ENCODE measurements at places on chromosomes 6 and 20.

- DNase-seq, result no peak
These were observed 478.4 kb upstream of the SOX4 start for GRCh38 chr6:21115111-21115510.

- no peak for DNase-seq
These were observed 25.4 kb downstream of the SLC17A9 start for GRCh38 chr20:62977613-62978560.

- no peak for DNase-seq
These were observed 74.8 kb upstream of the PLN start for GRCh38 chr6:118473266-118473665.

DNA sequence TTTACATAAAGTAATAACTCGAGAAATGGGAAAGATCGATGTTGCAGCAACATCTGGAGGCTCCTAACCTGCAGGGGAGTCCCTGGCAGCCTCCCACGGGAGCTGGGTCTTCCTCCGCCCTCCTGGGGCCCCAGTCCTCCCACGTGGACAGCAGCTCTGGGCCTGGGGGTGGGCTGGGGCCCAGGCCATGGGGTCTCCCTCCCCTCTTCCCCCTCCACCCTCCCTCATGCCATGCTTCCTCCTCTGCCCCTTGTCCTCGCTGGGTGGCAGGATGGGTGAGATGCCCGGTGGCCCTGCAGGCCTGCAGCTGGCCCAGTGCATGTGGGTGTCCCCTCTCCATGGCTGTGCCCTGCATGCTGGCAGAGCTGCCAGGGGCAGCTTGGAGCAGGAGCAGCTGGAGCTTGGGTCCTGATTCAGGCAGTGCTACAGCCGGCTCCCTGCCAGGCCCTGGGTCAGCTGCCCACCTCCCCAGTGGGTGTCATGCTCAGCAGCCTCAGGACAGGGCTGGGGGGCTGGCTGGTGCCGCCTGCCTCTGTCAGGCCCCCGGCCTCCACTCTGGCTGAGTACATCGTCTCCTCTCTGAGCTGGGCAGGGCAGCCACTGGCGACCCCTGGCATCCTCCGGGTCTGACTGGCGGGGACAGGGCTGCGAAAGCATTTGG, 48.9 kb upstream of the BHLHE23 start:
- DNase-seq, result peak; percentile 34

DNA sequence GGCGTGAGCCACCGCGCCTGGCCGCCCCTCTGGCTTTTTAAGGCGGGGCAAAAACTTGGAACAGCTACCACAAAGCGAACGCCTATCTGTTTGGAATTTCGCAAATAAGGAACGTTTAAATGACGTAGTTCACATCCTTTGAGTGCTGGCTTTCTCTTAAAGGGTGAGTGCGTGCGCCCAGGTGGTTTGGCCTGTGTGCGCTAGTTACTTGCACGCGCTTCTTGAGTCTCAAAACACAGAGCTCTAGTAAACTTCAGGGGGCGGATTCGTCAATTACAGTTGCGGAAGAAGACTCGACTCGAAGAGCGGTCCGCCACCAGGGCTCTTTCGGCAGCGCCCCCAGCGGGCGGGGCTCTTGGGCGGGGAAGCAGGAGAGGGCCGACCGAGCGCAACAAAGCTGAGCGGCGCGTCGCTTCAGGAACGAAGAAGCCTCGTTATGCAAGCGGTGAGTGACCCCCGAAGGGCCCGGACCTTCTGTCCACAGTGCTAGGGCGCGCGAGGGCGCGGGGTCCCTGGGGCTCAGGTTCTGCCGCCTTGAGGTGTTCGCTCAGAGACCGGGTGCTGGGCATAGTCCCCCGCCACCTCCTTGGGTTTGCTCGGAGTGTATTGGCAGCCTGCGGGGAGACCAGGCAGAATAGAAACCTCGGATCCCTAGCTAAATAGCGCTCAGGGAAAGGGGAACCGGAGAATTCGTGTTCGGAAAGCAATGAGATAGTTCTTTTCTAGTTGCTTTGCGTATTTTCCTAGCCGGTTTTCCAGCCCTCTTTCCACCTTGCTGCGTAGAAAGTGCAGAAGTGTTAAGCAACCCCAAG, at the start of gene SYCP2L:
TSS of gene SYCP2L (plus strand) at position 362 of the 812 bp plus-strand sequence. CDS start at position 437, 75 bp downstream.
- DNase-seq, result peak; percentile 57

DNA sequence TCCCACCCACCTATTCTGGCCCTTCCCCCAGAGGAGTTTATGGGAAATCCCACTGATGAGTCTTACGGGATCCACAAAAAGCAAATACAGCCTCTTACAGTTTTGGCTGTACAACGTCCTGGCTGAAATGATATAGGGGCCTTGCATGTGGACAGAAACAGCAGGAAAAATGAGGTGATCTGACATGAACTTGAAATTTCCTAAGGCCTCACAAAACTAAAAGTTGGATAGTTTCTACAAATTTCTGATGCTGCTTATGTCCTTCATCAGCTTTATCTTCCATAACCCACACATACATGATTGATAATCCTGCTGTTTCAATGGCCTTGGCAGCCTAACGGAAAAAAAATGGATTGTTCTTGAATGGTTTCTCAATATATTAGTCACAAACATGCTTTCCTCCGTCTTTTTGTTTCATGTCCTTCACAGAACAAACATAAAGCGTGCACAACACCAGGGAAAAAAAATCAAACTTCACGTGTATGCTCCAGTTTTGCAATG, 118.8 kb downstream of the BMP5 start:
- DNase-seq, result no peak

DNA sequence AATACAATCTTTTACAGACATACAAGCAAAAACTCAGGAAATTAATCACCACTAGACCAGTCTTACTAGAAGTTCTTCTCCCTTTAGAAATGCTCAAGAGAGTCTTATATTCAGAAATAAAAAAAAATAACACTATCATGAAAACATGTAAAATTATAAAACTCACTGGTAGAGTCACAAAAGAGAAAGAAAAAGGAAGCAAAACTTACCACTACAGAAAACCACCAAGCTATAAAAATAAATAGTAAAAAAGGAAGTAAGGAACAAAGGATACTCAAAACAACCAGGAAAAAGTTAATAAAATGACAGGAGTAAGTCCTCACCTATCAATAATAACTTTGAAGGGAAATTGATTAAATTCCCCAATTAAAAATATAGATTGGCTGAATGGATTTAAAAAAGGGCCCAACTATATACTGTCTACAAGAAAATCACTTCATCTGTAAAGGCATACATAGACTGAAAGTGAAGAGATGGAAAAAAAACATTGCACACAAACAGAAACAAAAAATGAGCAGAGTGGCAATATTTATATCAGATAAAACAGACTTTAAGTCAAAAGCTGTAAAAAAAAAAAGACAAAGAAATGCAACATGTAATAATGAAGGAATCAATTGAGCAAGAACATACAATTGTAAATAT, 489.5 kb downstream of the KIF16B start:
- no peak for DNase-seq

- peak; percentile 84 for DNase-seq
These were observed at the start of gene ZNF334 for GRCh38 chr20:46512943-46513844. Gene ZNF334, minus strand, starts transcription at chr20:46513559. Its CDS starts 1,457 bp downstream, at chr20:46512102.

DNA sequence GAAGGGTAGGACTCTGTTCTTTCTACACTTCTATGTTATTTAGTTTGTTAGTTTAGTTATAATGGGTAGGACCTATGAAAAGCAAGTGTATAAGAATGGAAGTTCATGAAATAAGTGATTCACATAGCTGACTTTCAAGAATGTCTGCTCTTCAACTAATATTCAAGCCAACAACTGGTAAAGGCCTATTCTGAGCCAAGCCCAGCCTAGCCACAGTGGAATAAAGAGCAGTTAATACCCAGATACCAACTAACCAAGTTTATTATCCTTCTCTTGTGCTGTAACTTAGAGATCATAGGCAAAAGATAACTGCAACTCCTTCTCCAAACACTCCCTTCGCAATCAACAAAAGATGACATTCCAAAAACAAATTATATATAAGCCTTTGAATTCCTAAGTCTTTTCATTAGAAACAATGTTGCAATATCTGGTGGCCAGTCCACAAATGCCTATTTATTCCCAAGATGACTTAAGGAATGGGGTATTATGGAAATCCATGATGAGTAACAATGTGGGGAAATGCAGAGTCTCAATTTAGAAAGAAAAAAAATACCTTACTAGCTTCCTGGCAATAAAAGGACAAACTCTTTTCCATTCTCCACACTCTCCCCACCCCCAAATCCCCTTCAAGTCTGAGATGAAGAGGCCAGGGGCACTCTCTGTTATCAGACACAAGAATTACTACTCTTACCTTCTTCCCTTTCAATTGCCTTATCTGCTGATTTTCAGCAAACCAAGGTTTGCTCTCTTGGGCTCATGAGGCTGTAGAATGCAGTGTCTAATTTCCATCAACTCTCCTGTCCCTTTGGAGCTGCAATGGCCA, 27.4 kb downstream of the BTBD9 start:
- no peak for DNase-seq

DNA sequence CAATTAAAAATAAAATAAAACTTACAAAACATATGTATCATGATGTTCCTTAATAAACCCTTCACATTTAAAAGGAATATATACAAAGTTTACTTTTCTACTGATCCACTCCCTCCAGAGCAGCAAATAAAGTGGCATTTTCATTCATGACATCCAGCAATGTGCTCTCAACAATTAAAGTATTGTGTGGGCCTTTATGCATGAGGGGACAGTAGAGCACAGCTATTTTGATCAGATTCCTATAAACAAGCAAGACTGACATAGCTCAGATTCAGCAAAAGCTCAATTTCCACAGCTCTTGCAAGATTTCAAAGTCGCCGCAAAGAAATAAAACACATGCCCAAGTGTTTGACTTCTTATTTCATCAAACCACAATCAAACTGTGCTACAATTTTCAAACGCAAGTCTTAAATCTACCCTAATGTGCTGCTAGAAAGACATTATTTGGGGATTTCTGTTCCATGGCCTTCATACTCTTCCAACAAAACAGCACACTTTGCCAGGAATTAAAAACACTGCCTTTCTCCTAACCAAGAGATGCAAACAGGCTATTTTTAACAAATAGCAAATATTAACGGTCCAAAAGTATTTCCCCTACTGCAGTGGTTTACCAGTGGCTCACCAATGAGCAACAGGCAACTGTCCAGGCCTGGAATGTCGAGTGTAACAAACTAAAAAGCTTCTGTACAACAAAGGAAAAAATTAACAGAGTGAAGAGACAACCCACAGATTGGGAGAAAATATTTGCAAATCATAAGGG, 52.3 kb downstream of the MBOAT1 start:
- no peak for DNase-seq

All from right forelimb (tissue), 1 donor.